Stimulated activated CD4-positive, alpha-beta T cell treated with anti-CD3 and anti-CD28 coated beads, Interleukin-4, amount 100 ng/mL, for 1 hour (primary cell): ENCODE measurements at places on chromosomes 16 and 17.

GRCh38 chr16:71645450-71645849, 19.5 kb downstream of the MARVELD3 start:
- no peak for DNase-seq

- no peak for DNase-seq
These were observed 490.2 kb upstream of the SALL1 start for GRCh38 chr16:51641191-51641765.

GRCh38 chr16:67021321-67021720, 7.6 kb upstream of the CBFB start:
- DNase-seq: no peak

DNA sequence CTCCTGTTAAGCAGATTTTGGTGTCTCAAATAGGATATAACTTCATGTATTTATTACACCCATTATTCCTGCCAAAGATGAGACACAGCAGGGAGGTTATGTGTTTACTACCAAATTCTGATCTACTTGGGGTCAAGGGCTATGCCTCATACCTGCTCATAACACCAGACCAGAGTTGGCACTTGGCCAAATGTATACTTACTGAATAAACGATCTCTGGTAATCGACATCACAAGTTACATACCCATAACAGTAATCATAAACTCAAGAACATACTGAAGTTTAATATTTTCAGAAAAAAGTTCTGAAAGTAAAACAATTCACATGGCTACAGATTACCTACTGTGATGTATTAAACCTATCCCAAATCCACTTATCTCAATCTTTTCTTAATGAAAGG, 2.9 kb downstream of the TMEM170A start:
- no peak for DNase-seq
